Breast epithelium (tissue), 4 donors: ENCODE measurements at places on chromosomes 3 and 15. TPM values are rescaled to one million over a fixed set of nuclear protein-coding genes. Genes with fewer than 3 reads are reported as not detected.

DNA sequence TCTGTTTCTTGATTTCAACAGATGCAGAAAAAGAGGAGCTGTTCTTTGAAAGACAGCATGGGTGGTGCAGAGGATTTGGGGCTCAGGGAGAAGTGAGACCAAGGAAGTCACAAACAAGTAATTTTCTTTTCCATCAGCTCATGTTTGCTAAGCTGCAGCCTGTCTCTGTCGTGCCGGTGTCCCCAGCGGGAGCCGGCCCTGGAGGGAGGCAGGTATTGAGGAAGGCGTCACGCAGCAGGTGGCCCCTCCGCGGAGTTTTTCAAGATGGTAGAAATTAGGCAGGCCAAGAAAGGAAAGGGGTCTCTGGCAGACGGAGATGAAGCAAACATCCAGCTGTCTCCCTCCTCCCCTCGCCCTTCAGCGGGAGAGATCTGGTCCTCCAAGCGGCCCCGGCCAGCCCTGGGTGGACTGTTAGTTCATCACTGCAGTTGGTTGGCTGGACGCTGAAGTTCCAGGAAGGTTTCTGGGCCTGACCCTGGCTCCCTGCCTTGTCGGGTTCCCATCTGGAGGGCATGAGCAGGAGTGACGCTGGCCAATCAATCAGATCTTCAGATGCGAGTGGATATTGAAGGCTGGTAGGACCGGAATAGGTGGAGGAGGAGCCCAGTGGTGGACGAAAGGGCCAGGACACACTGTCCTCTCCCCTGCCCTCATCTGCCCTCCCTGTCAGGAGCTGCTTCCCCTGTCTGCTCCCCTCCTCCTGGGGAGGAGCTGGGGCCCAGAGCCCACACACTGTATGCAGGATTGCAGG, 27.7 kb upstream of the MUC4 start:
- peak; percentile 66 for DNase-seq

GRCh38 chr15:34304613-34305012, 33.0 kb downstream of the SLC12A6 start:
- no peak for DNase-seq

- DNase-seq = no peak
These were observed 56.6 kb upstream of the ARHGEF3 start for GRCh38 chr3:56858331-56858730.

DNA sequence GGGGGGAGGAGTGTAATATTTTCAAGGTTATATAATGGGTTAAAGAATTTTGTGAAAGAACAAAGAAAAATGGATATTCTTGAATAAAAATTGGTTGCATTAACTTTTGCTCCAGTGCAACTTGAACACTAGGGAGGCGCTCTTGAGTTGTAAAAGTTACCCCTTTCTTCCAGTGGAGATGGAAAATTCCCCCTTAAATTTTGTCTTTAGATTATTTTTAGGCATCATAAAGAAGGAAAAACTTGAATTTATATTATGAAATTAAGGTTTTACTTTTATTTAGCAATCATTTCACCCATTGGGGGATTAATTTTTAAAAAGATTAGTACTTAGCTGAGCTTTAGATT, 550 bp upstream of the CHD2 start:
- no peak for DNase-seq

DNA sequence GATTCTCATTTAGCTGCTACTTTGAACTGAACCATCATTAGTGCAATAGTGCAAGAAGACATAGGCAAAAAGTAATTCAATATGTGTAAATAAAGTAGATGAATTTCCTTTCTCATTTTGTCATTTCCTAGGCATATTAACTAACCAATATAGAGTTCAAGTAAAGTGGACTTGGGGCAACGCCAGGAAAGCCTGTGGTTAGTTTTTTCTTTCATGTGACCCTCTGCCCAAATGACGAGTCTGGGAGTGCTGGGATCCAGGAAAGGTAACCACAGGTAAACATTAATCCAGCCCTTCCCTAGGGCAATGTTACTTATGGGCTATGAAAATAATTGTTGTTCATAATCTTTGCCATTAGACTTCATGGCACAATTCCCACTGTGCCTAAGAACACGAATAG, 181.0 kb downstream of the VPS13C start:
- DNase-seq = peak; percentile 68

Gene ANKRD63
- not detected for total RNA-seq

- DNase-seq = no peak
These were observed 123.8 kb upstream of the BNIP2 start for GRCh38 chr15:59812889-59813288.

DNA sequence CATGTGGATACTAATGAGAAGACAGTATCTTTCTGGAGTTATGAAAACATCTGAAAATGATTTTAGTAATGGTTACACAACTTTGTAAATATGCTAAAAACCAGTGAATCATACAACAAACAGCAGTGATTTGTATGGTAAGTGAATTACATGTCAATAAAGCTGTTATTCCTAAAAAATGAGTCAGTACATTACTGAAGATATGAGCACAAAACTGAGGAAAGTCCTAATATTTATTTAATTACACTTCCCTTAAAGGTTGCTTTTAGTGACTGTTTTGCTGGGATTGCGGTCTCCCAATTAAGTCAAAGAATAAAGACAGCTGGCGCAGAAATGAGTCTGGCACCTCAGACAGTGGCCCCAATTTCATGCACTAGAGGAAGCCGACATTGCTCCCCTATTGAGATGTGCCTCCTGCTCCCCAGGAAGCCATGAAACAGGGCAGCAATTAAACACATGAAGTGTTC, 50.9 kb upstream of the FSIP1 start:
- DNase-seq = no peak
